Endodermal cell (in vitro differentiated cells): ENCODE measurements at places on chromosomes 2 and 18. TPM values are rescaled to one million over a fixed set of nuclear protein-coding genes. Genes with fewer than 3 reads are reported as not detected.

- no peak for DNase-seq
Measured at GRCh38 chr2:23537991-23538390, 153.0 kb downstream of the KLHL29 start.

DNA sequence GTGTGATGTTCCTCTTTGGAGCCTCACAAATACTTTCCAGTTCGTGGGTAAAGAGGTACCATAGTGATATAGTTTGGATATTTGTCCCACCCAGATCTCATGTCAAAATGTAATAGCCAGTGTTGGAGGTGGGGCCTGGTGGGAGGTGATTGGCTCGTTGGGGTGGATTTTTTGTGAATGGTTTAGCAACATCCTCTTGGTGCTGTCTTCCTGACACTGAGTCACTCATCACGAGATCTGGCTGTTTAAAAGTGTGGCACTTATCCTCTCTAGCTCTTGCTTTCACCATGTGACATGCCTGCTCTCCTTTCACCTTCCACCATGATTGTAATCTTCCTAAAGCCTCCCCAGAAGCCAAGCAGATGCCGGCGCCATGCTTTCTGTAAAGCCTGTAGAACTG lies 3.0 kb upstream of the CCDC93 start:
- no peak for DNase-seq

- peak; percentile 67 for DNase-seq
Measured at GRCh38 chr2:9753665-9754531, 89.4 kb upstream of the TAF1B start.

- no peak for DNase-seq
Measured at GRCh38 chr2:187855689-187856088, 301.5 kb upstream of the TFPI start.

DNA sequence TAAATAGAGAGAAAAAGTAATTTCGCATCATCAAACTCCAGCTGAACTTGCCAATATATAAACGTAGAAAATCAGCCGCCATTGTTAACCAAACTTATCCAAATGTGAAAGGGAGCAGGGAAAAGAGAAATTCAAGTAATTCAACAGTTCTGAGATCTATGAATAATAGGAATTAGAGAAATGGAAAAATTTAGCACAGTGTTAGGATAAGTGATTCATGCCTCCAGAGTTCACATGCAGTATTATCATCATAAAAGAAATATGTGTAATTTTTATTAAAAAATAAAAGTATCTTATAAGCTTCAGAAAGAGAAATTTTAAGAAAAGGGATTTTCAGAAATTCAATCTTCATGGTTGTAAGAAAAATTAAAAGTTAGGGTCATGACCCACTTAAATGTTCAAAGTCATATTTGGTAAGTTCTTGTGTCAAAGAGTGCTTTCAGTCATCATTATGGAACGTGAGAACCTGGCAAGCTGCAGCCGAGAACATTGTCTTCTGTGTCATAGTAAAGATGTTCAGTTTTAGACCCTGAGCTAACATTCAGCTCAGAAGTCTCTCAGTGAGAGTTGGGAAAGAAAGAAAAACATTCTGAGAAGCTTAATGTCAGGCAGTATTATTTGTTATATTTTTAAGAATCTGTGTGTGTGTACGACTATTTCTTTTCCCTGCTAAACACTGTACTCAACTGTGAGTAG lies 414.3 kb upstream of the RGPD4 start:
- DNase-seq: no peak

GRCh38 chr18:69557282-69557681 lies 156.6 kb downstream of the DOK6 start:
- peak; percentile 80 for DNase-seq

DNA sequence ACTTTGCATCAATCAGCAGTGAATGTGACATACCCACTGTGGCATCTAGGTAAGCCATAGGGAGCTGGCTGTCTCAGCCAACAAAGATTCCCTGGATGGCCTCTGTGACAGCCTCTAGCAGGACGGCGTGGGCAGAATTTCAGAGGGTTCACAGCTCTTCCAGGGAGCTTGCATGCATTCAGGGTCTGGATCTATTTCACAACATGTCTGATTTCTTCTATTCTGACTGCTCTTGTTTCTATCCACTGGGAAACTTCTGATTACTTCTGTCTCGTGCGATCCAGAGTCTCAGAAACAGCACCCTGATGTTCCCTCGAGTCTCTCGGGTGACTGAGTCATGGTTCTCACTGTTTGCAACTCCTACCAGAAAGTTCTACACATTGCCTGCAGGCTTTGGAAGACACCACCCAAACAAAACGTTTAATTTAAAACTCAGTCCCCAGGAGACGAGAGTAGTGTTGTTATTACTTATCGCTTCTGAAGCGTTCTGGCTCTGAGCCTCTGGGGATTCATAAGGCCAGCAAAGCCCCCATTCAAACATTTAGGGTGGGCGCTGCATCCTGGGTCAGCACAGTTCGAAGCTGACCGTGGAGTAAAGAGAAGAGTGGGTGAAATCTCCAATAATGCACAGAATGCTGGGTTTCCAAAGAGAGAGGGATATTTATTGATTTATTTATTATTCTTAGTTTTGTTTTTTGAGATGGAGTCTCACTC lies 41.9 kb upstream of the ODC1 start:
- DNase-seq: no peak

Gene DSC2
- total RNA-seq: 50.5 to 58.4 TPM (median 54.9 TPM) in 3 replicates

Gene IL36RN
- not detected in 2 replicates for total RNA-seq

Gene MPHOSPH10
- 35.6 and 35.8 TPM in 2 replicates for total RNA-seq
